ENCODE measurements at places on chromosomes 5 and 9.

DNA sequence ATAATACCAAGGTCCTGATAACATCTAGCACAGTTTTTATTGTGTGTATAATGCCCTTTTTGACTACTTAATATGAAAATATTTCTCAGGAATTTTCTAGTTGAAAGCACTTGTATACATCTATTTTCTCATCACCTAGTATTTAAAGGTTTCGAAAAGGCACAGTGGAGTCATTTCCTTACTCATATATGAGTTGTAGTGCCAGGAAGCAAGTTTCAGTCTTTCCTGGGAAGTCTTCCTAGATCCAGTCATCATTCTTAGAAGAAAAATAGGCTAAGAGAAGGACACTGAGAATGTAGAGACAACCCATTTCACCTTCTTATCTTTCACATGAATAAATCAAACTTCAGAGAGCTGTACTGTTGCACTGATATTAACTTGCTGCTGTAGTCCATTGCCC is 70.2 kb downstream of the SLC25A46 start:
- no peak for DNase-seq

GRCh38 chr5:40399349-40399748 is 280.4 kb upstream of the PTGER4 start:
- DNase-seq: no peak

DNA sequence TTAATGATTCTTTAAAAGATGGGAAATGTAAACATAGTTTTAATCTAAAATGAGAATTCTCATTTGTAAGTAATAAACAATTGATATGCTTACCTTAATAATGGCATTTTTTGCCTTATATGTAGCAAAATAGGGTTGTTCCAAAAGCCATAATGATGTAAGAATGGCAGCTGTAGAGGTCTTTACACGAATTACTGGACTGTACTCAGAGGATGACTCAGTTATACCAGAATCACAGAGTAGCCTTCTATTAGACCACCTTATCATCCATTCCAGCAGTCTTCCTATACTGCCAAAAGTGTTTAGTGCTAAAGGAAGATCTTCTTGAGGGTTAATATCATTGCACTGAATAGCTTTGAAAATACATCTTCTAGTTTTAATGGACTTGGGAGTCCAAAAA is 66.5 kb downstream of the CPLANE1 start:
- no peak for DNase-seq

GRCh38 chr5:135337064-135337463 is 62.0 kb downstream of the MACROH2A1 start:
- no peak for DNase-seq

DNA sequence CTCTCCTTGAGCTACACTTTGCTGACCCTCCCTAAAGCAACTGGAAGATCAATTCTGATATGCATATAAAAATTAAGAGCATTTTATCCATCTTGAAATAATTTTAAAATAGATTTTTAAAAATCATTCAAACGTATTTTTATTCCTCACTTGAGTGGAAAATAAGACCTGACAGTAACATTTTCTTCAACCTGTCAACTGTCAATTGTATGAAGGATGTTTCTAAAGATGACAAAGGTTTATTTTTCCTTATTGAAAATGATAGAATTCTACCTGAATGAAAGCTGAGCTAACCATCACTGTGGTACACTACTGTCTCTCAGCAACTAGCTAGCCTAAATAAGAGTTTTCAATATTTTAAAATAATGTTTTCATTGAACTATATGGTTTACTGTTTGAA is 7.0 kb downstream of the EFNA5 start:
- DNase-seq: no peak

DNA sequence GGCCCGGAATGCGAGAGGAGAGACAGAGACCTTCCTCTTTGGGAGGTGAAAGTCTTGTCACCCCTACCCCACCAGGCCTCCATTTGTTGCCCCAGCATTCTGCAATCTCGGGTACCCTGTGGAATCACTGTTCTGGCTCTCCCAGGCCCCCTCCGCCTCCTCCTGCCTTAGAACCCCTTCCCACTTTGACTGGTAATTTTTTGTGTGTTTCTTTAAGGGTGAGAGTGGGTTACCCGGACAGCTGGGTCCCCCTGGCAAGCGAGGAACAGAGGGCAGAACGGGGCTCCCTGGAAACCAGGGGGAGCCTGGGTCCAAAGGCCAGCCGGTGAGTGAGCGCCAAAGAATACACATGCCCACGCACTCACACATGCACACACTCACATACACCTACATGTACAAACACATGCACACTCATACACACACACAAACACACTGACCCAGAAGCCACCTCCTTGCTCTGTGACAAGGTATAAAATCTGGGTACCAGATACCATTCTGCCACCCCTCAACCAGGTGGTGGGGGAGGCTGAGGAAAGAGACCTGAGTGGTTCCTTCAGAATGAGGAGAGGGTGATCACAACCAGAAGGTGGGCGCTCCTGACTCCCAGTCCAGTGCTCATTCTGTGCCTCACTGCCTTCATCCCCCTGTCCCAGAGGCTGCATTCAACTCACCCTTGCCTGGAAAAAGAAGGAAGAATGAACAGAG is 30.9 kb upstream of the ORM1 start:
- DNase-seq: no peak

DNA sequence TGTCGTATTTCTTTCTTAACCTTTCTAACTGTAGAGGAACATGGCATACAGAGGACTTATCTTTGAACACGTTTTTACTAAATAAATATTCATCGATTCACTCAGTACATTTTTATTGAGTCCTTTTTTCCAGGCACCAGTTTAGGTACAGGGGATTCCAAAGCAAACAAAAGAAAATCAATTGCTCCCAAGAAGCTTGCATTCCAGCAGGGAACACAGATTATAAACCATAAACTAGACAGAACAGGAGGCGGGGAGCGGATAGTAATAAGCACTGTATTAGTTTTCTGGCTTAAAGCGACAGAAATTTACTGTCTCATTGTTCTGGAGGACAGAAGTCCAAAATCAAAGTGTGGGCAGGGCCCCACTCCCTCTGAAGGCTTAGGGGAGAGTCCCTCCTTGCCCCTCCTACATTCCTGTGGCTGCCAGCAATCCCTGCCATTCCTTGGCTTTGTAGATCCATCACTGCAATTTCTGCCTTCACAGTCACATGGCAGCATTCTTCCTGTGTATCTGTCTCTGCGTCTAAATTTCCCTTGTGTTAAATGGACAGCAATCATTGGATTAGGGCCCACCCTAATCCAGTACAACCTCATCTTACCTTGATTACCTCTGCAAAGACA is 115.5 kb downstream of the COL23A1 start:
- no peak for DNase-seq

DNA sequence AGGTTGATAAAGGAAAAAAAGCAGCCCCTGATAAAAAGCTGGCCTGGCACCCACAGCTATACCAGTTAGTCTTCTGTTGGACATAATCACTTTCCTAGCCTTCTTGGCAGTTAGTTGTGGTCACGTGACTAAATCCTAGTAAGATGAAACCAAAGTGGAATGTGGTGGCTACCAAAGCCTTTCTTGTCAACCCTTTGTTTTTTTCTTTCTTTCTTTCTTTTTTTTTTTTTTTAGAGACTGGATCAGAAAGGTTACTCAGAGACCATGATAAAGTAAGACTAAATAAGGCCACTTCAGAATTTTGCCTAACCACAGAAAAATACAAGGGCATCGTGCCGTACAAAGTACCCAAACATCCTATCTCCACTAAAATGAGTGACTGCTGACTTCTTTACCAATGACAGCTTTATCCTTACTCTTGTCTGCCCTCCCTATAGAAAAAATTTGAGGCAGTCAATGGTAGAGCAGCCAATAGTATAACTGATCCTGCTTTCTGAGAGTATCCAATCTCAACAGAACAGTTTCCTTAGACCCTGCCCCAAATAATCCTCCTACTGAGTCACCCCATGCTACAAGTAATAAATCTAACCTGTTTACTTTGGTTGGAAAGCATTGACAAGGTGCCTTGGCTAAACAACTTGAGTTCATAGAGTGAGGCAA is 14.2 kb upstream of the KIF27 start:
- no peak for DNase-seq

DNA sequence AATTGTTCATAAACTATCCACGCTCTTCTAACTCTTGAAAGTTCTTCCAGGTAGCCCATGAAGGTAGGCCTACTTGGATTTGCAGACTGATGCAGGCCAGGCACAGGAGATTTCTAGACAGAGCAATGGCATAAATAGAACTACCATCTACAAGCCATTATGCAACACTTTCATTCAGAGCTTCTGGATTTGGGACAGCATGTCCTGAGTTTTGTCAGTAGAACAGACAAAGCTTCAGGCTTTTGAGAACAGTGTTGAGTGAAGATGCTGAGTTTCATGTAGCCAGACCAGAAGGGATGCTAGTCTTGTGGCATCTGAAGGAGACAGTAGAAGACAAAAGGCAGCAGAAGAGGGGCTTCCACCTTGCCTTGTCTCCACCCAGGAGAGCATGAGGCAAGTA is 196.6 kb downstream of the TRIM32 start:
- DNase-seq: no peak

DNA sequence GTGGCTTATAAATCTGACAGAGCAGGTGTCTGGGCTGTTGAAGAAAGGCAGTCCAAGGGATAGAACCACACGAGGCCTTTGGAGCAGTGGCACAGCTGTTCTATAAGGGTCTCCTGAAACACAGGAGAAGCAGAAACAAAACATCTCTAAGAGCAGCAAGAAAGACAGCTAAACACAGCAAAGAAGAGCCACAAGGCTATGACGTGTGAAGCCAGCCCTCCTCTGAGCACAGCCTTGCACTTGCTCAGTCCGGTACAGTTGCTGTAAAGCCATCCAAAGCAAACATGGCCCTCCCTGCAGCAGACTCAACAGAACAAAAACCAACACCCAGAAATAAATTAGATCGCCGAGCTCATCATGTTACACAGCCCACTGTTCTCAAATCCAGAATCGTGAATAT is 2.6 kb upstream of the GZMK start:
- DNase-seq: no peak

GRCh38 chr5:160926428-160926827 is 74.4 kb upstream of the ATP10B start:
- DNase-seq: no peak

GRCh38 chr5:149279661-149280060 is 8.0 kb downstream of the AFAP1L1 start:
- DNase-seq: no peak

DNA sequence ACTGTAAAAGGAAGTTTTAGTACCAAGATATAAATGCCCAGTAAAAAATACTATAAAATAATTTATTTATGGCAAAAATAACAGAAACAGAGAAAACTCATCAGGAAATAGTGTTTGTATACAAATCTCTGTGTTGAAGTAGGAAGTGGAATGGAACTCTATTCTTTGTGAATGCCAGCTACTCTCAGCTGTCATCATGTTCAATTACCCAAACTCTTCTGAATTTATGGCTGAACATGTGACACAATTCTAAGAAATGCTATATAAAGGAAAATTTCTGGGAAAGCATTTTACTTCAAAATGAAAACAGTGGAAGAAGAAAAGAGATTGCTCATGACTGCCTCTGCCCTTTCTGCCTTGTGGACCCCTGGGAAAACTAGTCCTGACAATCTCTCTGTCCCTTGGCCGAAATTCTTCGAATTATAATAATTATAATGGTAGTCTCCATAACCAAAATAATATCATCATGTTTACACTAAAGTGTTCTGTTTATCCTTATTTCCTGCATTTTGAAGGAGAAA is 522.3 kb upstream of the ST8SIA4 start:
- no peak for DNase-seq

- no peak for DNase-seq
These were observed 34.0 kb downstream of the SCGB3A1 start for GRCh38 chr5:180557217-180557809.

DNA sequence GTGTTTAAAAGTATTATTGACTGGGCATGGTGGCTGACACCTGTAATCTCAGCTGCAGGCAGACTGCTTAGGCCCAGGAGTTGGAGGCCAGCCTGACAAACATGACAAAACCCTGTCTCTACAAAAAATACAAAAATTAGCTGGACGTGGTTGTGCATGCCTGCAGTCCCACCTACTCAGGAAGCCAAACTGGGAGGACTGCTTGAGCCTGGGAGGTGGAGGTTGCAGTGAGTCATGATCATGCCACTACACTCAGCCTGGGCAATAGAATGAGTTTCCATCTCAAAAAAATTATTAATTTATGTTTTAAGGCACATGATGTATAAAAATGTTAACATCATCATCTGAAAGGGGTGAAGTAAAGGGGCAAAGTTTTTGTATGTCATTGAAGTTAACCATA is 49.7 kb upstream of the FNIP1 start:
- DNase-seq: no peak

- no peak for DNase-seq
These were observed 71.8 kb downstream of the ADAMTSL1 start for GRCh38 chr9:18545636-18546360.

- DNase-seq: no peak
These were observed 82.0 kb upstream of the HAPLN1 start for GRCh38 chr5:83802686-83803085.

DNA sequence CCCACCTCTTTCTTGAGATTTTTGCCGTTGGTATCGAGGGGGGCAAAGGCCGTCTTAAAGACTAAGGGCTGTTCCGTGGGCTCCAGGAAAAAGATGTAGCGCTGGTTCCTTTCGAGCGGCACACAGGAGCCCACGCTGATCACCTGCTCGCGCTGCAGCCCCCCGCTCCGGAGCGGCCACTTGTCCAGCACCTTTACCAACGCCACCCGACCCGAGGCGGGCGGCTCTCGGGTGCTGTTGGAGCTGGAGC is 781 bp downstream of the NRG2 start:
- no peak for DNase-seq

- peak; percentile 33 for DNase-seq
These were observed 2.2 kb downstream of the PCDHA13 start for GRCh38 chr5:140883927-140884697.

DNA sequence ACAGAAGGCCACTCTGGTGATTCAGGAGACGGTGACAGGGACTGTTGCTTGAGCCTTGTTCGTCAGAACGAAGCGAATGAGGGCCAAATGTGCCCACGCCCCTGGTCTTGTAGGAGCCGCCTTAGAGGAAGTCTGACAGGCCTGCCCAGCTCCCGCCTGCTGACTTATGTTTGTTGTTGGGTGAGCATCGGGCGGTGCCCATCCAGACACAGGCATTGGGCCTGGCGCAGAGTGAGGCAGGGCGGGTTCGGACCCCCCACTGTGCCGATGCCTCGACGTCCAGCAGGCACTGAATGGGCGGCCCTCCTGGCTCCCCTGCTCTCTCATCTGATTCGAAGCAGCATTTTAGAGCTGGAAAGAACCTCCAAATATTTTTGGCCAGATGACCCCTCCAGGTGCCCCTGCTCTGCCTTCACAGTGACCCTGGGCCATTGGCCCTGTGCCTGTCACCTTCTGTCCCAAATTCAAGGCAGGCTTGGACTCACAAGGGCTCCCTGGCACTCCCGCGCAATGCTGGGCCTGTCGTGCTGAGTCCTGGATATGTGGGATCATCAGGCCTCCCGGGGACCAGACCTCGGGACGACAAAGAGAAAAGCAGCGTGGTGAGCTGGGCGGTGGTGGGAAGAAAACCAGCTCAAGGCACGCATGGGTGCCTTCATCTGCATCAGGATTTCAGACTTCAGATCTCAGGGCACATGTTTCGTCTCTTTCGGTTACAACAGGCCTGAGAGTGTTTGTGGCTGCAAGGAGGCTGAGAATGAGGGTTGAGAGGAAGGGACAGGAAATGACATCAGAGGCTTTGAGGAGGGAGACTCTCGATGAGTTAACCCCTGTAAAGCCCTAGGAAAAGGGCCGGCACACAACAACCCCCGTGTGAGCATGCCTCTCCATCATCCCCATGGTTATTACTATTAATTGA is 37.1 kb upstream of the OLFM1 start:
- DNase-seq: no peak

Data from testis (tissue), 5 donors.